SK-MEL-5 (cell line): ENCODE measurements at places on chromosomes 1 and 21. TPM values are rescaled to one million over a fixed set of nuclear protein-coding genes. Genes with fewer than 3 reads are reported as not detected.

The OR2W3 gene
- total RNA-seq = not detected in 2 replicates

The GRHL3 gene
- not detected in 2 replicates for total RNA-seq

The KIRREL1 gene
- total RNA-seq = 22.2 and 27.8 TPM in 2 replicates

The TNFRSF9 gene
- not detected in 2 replicates for total RNA-seq

The CDCP2 gene
- not detected in 2 replicates for total RNA-seq

The CCDC190 gene
- total RNA-seq = not detected in 2 replicates

The PHLDA3 gene
- 36.1 and 36.9 TPM in 2 replicates for total RNA-seq

DNA sequence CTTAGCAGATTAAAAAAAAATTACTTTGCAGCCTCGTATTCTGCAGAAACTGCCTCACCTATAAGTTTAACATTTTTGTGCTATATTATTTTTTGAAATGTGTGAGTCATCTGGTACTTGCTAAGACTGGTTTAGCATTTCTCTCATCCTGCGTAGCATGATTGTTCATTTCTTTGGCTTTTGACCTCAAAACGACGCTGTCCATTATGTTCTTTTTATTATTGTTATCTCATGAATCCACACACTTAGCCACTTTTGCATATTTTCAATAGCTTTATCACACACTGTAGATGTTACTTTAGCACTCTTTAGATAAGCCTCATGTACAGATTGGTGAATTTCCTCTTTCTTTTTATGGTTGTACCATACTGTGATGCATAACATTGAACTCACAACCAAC is 1004.9 kb upstream of the NCAM2 start:
- DNase-seq = no peak

DNA sequence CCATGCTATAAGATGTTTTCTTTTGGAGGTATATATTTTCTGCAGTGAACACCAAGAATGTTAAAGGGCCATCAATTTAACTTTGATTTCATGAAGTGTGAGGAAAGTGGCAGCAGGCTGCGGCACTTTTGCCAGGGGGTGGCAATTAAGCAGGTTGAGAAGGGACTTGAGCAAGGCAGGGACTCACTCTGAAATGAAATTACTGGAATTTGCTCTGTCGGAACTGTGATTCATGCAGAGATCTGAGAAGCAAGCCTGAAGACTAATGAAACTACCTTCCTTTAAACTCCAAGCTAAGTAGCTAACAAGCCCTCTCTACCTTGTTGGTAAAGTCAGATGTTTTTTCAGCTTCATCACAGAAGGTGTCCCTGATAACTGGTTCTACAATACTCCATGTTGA is 441.6 kb downstream of the SIPA1L2 start:
- no peak for DNase-seq

DNA sequence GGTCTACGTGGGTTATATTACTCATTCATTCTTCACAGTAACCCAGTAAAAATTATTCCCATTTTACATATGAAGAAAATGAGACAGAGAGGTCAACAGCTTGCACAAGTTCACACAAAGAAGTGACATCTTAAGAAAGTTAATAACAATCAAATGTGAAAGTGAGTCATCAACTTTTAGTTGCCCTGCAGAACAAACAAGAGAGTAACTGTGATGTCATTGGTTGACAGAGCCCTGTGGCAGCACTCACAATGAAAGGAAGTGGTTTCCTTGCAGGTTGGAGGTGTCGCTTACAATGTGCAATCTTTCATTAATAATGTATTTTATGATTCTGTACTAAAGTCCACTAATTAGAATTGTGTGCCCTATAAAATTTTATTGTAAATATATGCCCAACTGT is 369.6 kb downstream of the RYR2 start:
- DNase-seq = no peak

DNA sequence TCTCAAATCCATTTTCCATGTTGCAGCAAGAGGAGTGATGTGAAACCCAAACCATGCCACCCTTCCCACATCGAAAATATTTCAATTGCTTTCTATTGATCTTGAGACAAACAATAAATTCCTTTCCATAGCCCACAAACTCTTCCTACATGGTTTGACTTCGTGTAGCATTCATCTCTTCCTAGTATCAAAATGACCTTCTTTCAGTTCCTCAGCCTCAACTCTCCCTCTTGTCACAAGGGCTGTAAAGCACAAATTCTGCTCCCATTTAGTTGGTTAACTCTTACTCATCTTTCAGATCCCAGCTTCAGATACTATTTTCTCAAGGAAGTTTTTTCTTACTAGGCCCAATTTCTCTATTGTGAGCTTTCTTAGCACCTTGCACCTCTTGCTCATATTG is 99.0 kb downstream of the ZNF281 start:
- no peak for DNase-seq

- DNase-seq = no peak
These were observed 23.9 kb downstream of the SLC2A1 start for GRCh38 chr1:42934541-42935312.

- DNase-seq = no peak
These were observed 42.3 kb upstream of the FASLG start for GRCh38 chr1:172616636-172617035.

DNA sequence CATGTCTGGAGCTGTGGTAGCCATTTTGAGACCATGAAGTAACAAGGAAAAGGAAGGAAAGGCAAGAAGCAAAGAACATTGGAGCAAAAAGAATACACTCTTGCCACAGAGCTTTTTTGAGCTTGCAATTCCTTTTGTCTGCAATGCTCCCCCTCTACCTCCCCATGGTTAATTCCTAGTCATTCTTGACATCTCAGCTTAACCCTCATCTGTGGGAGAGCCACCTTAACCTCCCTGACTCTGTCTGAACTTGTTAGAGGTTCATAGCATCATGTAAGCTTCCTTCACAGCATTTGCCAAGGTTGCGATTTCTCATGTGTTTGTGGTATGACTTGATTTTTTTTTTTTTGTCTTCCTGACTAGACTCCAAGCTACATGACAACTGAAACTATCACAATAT is 564.1 kb upstream of the PLXNA2 start:
- DNase-seq = no peak

GRCh38 chr1:244314921-244315559 is 136.7 kb downstream of the ADSS2 start:
- DNase-seq = no peak

- DNase-seq = no peak
These were observed 140.0 kb downstream of the SPATA46 start for GRCh38 chr1:162236618-162237017.

GRCh38 chr1:40004857-40005256 is 35.7 kb upstream of the CAP1 start:
- no peak for DNase-seq

DNA sequence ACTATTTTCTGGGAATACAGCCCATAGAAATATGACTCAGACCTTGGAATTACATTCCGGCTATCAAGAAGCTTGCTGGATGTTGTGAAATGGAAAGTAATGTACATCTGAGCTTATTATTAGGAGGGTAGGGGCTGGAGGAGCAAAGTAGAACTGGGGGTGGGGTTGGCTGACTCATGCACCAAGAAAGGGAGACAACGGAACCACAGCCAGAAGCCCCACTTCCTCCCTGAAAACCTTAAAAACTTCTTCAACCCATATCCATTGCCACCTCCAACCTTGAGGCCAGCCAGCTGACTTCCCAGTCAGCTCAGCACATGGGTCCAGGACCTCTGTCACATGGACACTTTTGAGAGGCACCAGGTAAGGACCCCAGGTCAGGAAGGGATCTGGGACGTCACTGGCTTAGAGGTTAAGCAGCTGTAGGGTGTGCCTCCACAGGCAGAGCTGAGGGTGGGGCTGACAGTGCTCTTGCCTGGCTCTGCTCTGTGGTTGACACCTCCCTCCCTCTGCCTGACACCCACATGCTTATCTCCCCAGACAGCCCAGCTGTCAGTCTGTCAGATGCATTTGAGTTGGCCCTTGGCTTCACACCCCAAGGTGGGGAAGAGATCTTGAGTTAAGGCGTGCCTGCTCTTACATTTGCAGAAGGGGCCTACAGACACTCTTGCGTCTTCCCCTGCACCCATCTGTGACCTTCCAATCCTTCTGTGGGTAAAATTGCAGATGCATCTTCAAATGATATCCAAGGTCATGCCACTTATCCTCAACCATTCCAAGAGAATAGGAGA is 5.7 kb upstream of the ZNF683 start:
- no peak for DNase-seq

GRCh38 chr1:2645776-2646175 is 13.0 kb upstream of the MMEL1 start:
- DNase-seq = no peak

GRCh38 chr1:202551683-202552082 is 158.6 kb downstream of the SYT2 start:
- no peak for DNase-seq

GRCh38 chr1:53372501-53372951 is 44.7 kb upstream of the LRP8 start:
- no peak for DNase-seq

DNA sequence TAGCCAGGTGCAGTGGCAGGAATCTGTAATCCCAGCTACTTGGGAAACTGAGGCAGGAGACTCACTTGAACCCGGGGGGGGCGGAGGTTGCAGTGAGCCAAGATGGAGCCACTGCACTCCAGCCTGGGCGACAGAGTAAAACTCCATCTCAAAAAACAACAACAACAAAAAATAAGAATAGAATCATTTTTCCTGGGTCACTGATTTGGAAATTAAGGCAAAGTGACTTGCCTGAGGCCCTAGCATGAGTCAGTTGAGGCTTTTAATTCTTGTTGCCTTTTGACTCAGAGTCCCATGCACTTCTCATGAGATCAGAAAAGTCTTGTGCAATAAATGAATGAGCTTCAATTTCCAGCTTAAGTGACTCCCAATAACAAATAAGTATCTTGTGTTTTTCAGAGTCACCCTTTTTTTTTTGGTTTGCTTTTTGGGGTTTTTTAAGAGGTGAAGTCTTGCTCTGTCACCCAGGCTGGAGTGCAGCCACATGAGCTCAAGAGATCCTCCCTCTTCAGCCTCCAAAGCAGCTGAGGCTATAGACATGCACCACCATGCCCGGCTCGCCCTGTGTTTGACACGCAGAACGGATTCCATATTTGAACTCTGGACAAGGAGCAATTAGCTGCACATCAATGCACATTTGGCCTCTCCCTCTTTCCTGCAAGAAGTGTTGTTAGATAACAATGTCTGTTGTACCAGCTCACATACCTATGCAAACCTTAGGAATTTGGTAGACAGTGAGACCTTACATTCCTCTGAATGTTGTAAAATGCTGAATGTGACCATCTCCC is 3.4 kb upstream of the PLEKHM2 start:
- DNase-seq = peak; percentile 91

GRCh38 chr21:15139898-15140297 is 75.1 kb upstream of the NRIP1 start:
- no peak for DNase-seq
